Smooth muscle cell of bladder (primary cell): ENCODE measurements at places on chromosomes 3 and 15. TPM values are rescaled to one million over a fixed set of nuclear protein-coding genes. Genes with fewer than 3 reads are reported as not detected.

ZNF80 gene
- total RNA-seq = not detected in 2 replicates

IGDCC3 gene
- not detected in 2 replicates for total RNA-seq

KNL1 gene
- 1.3 and 1.7 TPM in 2 replicates for total RNA-seq

LRRK1 gene
- total RNA-seq = 6.8 and 12.9 TPM in 2 replicates

GABRR3 gene
- 0.09 and 0.14 TPM in 2 replicates for total RNA-seq

EEF1AKMT4 gene
- 3.4 and 4.8 TPM in 2 replicates for total RNA-seq

IQCF5 gene
- not detected in 2 replicates for total RNA-seq

IMPG2 gene
- 0.14 and 0.18 TPM in 2 replicates for total RNA-seq

FES gene
- 23.8 and 25.2 TPM in 2 replicates for total RNA-seq

DUOX1 gene
- total RNA-seq = under 0.01 TPM in 2 replicates

PAQR5 gene
- 9.6 and 21.9 TPM in 2 replicates for total RNA-seq

GTPBP8 gene
- total RNA-seq = 33.8 and 41.1 TPM in 2 replicates

ZNF385D gene
- total RNA-seq = 0.09 and 0.14 TPM in 2 replicates

TM4SF1 gene
- 172 and 483 TPM in 2 replicates for total RNA-seq

TTC21A gene
- total RNA-seq = 1.8 and 3.6 TPM in 2 replicates

NR2E3 gene
- total RNA-seq = 0.14 and 0.18 TPM in 2 replicates

STIMATE gene
- total RNA-seq = 10.0 and 12.4 TPM in 2 replicates

BNC1 gene
- total RNA-seq = 7.3 and 8.7 TPM in 2 replicates

CCDC54 gene
- total RNA-seq = not detected in 2 replicates

CCDC51 gene
- total RNA-seq = 19.2 and 26.5 TPM in 2 replicates
